ENCODE measurements at places on chromosomes 4 and X.

GRCh38 chrX:38561951-38562719 lies 793 bp downstream of the TSPAN7 start:
- DNase-seq: no peak

DNA sequence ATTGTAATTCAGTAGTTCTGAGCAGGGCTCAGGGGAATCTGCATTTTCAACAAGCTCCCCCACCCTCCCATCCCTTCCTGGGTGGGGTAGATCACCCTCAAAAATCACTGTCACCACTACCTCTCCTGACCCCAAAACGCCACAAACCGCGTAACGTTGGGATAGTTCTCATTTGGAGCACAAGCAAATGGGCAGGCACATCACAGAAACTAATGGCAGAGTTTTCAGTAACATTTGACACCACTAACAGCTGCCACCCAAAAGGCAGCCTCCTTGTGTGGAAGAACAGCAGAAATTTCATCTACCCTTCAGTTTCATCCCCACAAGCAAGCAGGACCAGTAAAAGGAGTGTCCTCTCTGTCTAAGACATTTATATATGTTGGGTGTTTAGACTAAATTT lies 132.7 kb downstream of the PALLD start:
- DNase-seq: no peak

DNA sequence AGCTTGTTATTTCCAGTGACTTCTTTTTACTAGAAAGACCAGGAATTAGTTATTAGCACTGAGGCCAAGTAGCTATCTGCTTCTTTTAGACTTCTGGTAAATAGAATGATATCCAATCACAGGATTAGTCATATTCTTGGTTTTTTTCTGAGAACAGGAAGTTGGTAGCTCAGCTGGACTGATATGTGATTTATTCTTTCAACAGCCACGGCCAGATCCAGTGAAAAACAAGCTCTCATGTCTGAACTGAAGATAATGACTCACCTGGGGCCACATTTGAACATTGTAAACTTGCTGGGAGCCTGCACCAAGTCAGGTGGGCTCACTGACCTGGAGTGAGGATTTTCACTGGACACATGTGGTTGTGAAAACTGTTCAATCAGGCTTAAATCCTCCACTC lies 48.6 kb downstream of the PDGFRA start:
- no peak for DNase-seq

- DNase-seq: peak; percentile 9
These were observed 9.8 kb downstream of the BGN start for GRCh38 chrX:153504445-153505016.

GRCh38 chr4:152106113-152106763 lies 345.4 kb upstream of the GATB start:
- no peak for DNase-seq

DNA sequence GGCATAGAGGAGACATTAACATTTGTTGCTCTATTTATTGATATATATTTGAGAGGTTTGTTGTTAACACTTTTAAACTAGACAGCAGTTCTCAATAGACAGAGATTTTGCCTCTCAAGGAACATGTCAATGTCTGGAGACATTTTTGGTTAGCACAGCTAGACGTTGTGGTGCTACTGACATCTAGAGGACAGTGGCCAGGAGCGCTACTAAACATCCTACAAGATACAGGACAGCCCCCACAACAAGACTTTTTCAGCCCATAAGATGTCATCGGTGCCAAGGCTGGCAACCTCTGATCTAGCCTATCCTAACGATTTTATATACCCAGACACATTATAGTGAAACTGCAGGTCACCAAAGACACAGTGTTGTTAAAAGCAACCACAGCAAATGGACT lies 18.4 kb upstream of the CTSO start:
- no peak for DNase-seq

- DNase-seq: no peak
These were observed 184.9 kb upstream of the WDFY3 start for GRCh38 chr4:85151371-85151770.

DNA sequence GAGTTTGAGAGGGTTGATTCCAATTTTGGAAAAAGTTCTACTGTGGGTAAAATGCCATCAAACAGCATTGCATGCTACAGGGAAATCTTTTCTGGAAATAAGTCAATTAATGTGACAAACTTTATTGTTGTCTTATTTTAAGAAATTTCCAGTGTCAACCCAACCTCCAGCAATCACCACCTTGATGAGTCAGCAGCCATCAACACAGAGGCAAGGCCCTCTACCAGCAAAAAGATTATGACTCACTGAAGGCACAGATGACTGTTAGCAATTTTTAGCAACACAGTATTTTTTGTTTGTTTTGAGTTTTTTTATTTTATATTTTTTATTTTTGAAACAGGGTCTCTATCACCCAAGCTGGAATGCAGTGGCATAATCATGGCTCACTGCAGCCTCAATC lies 165.4 kb upstream of the C1QTNF7 start:
- DNase-seq: no peak

- peak; percentile 0 for DNase-seq
These were observed 34.4 kb downstream of the AGTR2 start for GRCh38 chrX:116204932-116205331.

DNA sequence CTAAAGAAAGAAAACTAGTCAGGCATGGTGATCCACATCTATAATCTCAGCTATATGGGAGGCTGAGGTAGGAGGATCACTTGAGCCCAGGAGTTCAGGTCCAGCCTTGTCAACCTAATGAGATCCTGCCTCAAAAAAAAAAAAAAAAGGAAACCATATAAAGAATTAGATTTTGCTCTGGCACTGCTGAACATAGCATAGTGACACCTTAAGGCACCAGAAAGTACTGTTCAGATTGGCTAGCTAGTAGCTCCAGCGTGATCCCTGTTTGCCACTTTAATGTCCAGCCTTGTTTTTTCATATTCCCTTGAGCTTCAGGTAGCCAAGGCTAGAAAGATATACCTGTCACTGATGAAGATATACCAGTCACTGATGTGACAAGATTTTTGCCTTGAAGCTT lies 34.1 kb downstream of the EXOC1 start:
- DNase-seq: peak; percentile 8

DNA sequence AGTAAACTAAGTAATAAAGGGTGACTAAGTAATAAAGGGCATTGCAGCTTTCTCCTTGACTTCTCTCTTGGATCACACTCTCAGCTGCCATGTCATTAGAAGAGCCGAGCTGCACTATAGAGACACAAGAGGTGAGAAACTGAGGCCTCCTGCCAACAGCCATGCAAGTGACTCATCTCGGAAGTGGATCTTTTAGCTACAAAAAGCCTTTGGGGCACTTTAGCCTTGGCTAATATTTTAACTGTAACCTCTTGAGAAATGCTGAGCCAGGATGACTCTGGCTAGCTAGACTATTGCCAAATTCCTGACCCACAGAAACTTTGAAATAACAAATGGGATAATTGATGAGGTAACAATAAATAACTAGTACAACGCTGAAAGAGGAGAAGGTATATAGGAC lies 1.5 kb upstream of the NEIL3 start:
- no peak for DNase-seq

GRCh38 chr4:156971676-156972378 lies at the start of gene PDGFC:
Gene PDGFC, minus strand, starts transcription at chr4:156971799. Its CDS starts 896 bp downstream, at chr4:156970903.
- no peak for DNase-seq

DNA sequence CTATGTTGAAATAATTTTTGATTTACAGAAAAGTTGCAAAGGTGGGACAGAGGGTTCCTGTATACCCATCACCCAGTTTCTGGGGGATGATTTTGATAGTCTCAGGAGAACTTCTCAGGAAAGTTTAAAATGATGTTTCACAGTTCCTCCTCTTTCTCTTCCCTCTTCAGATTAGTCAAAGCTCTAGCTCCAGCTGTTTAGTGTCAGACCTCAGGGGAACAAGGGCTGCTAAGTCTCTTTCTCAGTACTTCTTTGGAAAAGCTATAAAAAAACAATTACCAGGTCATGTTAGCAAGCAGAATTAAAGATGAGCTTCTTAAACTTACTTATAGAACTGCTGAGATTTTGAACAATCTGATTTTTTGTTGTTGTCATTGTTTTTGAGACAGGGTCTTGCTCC lies 12.2 kb downstream of the IL13RA1 start:
- DNase-seq: no peak

DNA sequence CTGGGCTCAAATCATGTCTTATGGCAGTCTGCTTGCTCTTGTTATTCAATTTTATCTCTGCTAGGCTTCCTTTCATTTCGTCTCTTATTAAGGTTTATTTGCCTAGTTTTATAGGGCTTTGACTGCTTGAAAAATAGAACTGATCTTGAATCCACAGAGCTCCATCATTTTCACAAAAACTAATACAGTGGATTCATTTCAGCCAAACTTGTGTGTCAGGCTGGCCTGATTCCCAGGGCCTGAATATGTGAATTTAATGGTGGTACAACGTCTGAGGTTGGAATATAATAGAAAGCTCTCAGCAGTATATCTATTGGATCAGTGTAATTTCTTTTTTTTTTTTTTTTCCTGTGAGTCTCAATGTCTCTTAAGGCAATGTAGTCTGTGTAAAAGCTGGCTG lies 123.3 kb downstream of the POU4F2 start:
- DNase-seq: no peak

- DNase-seq: no peak
These were observed 2.4 kb upstream of the PPP3CA start for GRCh38 chr4:101349801-101350064.

DNA sequence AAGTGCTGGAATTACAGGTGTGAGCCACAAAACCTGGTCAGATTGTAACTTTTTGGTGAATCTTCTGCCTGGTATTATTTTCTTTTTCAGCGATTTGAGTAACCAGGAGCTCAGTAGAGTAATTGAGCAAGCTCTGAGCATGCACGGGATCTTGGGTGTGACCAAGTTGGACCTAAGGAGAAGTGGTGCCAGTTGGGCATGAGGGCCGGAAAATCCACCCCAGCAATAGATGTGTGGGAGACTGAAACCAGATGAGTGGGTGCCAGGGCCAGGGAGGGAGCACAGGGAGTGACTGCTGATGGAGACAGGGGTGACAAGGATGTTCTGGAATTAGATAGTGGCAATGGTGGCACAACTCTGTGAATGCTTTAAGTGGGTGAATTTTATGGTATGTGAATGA lies 3.7 kb upstream of the CCNQ start:
- DNase-seq: no peak

All from OCI-LY7 (cell line).